ENCODE measurements at places on chromosomes 4 and X.
A peak's percentile ranks its signal among the peaks of the same experiment; 100 is the strongest.

DNA sequence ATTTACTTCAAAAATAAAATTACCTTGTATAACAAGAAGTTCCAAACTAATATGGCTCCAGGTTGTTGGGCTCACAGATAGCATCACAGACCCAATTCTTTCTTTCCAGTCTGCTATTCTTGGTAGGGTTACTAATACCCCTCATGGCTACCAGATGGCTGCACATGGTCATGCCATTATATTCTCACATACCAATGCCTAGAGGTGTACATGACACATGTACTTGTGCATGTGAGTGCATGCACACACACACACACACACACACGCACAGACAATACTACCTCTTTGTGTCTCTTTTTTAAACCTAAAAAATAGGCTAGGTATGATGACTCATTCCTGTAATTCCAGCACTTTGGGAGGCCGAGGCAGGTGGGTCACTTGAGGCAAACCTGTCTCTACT is 31.1 kb downstream of the FBXO8 start:
- DNase-seq = no peak

DNA sequence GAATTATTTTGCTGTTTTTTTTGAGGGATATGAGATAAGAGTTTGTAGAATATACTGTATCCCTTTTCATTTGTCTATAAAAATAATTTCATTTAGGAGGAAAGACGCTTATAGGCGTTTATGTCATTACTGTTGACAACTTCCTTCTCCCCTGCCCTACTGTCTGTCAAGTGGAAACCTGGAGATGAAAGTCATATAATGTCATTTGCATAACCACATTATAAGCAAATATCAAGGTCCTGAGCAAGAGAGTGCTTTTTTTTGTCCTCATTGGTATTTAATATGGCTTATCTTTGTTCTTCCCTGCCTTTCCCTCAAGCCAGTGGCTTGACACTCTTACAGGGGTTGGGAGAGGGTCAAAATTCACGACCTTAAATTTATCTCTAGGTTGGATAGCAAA is 55.8 kb downstream of the LRP2BP start:
- DNase-seq = no peak

- no peak for DNase-seq
Measured at GRCh38 chr4:29972121-29972520, 748.0 kb upstream of the PCDH7 start.

DNA sequence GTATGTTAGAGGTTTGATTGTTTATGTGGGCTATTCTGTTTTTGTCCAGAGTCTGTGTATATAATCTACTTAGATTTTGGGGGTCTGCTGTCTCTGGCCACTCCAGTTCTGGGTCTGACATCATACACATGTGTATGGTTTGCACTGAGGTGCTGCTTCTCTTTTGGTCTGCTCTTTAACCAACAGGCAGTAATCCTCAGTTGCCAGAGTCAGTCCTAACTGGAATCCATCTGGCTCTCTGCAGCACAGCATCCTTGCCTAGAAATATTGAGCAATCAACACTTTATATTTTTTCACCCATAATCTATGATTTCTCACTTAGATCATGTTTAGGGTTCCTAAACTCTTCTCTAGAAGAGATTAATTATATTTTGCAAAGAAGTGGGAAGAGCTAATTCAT is 98.3 kb upstream of the SFRP2 start:
- no peak for DNase-seq

DNA sequence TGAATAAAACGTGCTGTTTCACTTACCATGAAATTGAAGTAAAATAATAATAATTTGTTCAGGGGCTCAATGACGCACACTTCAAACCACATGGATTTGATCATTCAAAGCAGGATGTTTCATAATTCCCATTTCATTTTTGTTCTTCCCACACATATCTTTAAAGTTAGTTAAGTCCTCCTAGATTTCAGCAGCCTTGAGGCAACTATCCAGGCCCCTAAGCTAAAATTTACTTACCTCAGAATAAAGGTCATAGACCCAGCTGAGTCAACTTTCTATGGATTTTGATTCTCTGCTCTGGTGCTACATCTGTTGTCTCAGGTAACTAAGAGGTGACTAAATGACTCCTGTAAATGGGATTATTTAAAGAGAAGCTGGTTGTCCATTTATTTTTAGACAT is 25.0 kb downstream of the GPR174 start:
- no peak for DNase-seq

DNA sequence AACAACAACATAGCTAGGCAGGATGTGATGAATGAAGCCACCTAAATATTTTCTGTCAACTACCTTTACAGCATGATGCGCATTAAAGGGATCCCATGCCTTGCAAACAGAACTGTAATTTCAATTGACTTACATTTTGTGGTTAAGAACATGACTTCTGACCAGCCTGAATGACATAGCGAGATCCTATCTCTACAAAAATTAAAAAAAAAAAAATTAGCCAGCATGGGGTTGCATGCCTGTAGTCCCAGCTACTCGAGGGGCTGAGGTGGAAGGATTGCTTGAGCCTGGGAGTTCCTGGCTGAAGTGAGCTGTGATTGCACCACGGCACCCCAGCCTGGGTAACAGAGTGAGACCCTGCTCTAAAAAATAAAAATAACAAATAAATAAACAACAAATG is 680.6 kb downstream of the IQCM start:
- peak; percentile 1 for DNase-seq

DNA sequence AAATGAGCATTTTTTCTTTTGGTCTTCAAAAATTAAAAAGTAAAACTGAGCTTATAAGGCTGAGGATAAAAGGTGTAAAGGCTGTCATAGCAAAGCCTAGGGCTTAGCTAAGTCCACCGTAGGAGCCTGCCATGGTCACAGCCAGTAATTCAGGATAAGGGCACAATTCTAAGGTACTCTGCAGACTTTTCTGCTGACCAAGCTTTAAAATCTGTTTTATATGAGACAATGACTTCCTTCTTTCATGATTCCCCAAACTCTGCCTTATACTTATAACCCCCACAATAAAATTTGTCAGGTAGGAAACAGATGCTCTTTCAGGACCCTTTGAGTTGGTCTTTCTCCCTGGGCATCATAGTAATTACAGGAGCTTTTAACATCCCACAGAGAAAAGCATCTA is 138.5 kb downstream of the COL4A6 start:
- DNase-seq = no peak

DNA sequence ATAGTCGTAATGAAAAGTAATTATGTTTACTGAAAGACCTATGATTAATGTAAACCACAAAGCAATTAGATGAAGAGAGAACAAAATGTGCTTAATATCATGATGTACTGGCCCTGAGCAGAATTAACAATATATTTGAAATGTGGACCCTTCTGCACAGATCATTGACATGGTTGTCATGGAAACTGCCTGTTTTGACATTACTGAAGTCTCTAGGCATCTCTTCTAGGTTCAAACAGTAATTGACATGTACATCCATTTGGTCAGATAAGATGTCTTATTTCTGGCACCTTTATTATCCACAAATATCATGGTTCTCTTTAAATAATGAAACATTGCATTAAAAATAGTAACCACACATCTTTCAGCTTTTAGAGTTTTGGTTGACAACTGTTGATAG is 251.7 kb upstream of the GNPDA2 start:
- no peak for DNase-seq

DNA sequence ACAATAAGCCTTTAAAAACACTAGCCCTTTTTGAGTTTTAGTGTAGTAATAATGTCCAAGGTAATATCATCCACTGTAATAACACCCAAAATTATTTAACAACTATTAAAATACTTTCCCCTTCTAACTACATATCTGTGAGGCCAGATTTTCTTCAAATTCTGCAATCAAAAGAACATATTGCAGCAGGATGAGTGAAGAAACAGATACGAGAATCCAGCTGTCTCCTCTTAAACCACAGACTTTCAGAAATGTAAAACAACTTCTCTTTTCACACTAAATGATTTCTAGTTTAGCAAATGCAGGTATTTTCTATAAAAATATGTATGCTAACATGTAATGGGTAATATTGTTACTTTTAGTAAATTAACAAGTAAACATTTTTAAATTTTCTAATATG is 148.9 kb downstream of the PRDM5 start:
- DNase-seq = peak; percentile 77

- DNase-seq = peak; percentile 1
Measured at GRCh38 chr4:93018243-93018642, 714.5 kb downstream of the GRID2 start.
